ENCODE measurements at places on chromosomes 2 and 18.

GRCh38 chr2:113225263-113226259 lies 51.8 kb downstream of the PSD4 start:
- peak; percentile 94 for DNase-seq

DNA sequence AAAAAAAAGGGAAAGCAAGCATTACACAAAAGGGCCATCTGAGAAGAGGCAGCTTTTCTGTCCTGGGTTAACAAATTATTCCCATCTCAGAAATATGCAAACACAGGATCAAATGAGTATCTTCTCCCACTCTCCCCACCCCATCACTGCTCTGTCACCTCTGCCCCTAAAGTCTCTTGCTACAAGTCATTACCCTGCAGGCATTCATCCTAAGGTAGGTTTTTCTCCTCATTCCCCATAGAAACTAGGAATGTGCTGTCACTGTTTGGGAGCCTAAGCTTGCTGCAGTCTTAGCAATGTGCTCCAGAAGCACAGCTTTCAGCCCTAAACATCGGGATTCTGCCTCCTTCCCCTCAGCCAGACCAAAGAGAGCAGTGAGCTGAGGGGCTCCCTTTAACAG lies 3.6 kb downstream of the LRRTM1 start:
- DNase-seq = no peak

DNA sequence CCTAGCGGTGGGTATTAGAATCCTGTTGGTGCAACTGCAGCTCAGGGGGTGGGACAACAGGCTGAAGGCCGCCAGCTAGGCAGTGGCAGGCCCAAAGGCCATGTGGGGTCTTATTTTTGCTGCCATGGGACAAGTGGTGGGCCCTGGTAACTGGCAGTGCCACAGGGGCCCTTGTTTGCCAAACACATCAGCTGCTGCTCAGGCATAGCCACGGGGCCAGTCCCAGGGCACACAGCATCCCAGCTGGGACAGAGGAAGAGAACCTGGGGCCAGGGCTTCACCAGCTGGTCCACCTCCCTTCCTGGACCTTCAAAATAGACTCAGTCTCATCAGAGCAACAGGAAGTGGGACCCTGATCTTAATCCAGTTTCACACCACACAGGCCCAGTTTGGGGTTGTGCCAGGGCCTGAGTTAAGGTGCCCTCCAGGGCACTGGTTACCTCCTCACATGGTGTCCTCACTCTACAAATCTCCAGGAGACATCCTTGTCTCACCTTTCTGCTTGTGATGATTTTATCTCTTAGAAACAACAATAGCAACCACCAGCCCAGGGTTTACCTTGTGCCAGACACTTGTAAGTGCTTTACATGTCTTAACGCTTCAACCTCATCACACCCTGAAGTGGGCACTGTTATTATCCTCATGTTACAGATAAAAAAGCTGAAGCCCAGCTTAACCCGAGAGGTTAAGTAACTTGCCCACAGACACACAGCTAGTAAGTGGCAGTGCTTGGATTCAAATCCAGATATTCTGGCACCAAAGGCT lies 98.5 kb downstream of the GYPC start:
- no peak for DNase-seq

- DNase-seq = no peak
Observed at GRCh38 chr18:37946324-37946723, 380.7 kb upstream of the CELF4 start.

- DNase-seq = no peak
Observed at GRCh38 chr2:70711191-70711590, 56.8 kb downstream of the ADD2 start.

DNA sequence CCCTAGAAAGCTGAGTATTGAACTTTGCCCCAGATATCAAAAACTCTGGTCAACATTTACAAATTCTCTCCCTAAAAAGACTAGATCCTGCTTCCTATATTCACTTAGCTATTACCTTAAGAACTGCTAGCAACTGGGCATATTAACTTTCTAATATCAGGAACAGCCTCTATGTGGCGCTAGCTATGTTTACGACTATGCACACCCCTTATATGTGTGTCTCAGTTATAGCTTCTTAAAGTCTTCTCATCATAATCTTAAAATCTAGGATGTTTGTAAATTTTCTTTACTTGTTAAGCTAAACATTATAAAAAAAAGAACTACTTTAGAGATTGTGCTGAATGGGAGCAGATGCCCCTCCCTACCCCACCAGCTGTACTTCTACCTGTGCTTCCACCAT lies 1.7 kb upstream of the STAMBP start:
- DNase-seq = peak; percentile 53

DNA sequence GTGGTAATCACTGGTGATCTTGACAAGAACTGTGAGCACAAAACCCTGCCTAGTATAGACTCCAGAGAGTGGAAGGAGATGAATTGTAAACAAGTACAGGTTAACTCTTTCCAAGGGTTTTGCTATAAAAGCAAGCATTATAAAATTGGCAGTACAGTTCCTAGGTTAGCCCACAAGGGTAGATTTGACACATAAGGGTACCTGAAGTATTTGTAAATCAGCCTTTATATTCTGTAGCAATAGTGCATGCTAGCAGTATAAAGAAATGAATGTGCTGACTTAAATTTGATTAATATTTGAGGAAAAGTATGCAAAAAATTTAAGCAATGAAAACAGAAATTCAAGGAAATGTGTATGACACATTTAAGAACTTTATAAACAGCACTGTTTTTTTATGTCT lies 42.4 kb downstream of the SP3 start:
- no peak for DNase-seq

DNA sequence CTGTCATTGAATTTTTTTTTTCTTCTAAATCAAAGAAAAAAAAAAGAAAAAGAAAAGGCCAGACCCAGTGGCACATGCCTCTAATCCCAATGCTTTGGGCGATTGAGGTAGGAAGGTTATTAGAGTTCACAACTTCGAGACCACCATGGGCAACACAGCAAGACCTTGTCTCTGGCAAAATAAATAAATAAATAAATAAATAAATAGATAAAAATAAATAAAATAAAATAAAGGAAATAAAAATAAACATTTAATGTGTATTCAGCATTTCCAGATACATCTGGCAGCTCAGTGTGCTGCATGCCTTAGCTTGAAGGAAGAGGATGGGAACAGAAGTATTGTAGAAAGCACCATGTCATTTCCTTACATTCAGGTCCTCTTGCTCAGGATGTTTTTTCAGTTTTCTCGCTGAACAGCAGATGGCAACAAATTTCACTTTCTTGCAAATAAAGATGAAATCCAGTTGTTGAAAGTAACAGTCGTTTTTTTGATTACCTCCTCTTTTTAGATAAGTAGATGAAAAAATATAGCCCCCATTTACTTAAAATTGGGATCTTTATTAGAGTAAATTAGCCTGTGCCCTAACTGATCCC lies 25.7 kb upstream of the FAM178B start:
- peak; percentile 74 for DNase-seq

DNA sequence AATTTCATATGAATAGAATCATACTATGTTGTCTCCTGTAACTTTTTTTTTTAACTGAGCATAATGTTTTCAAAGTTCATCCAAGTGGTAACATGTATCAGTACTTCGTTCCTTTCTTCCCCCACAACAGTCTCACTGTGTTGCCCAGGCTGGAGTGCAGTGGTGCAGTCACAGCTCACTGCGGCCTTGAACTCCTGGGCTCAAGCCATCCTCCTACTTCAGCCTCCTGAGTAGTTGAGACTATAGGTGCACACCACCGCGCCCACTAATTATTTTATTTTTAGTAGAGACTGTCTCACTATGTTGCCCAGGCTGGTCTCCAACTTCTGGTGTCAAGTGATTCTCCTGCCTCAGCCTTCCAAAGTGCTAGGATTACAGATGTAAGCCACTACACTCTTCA lies 23.4 kb upstream of the TET3 start:
- DNase-seq = no peak

DNA sequence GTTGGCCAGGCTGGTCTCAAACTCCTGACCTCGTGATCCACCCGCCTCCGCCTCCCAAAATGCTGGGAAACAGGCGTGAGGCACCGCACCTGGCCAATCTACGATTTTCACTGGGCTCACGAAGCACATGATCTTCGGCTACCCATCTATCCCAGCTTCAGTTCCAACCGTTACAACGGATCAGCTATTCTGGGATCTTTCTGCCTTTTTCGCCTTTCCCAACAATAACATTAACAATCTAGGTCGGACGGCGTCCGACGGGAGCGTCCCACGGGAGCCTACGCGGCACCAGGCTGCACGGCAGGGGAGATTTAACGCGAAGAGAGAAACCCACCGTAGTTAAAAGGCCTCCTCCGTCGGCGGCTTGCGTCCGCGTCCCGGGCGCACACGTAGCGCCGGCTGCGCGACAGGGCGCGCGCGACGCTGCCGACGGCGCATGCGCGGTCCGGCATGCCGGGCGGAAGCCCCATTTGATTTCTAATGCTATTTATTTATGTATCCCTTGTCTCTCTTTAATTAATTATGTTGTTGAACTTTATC lies at the start of gene MSL3B:
Gene MSL3B (minus strand): TSS at position 394 of the 540 bp plus-strand sequence.
- peak; percentile 78 for DNase-seq

- peak; percentile 39 for DNase-seq
Observed at GRCh38 chr2:46134531-46135227, 162.5 kb upstream of the EPAS1 start.

GRCh38 chr2:204550751-204551511 lies 5.7 kb downstream of the PARD3B start:
- DNase-seq = peak; percentile 81

- no peak for DNase-seq
Observed at GRCh38 chr2:214215107-214215506, 195.7 kb upstream of the VWC2L start.

GRCh38 chr2:172373766-172374165 lies 53.6 kb upstream of the ITGA6 start:
- no peak for DNase-seq

DNA sequence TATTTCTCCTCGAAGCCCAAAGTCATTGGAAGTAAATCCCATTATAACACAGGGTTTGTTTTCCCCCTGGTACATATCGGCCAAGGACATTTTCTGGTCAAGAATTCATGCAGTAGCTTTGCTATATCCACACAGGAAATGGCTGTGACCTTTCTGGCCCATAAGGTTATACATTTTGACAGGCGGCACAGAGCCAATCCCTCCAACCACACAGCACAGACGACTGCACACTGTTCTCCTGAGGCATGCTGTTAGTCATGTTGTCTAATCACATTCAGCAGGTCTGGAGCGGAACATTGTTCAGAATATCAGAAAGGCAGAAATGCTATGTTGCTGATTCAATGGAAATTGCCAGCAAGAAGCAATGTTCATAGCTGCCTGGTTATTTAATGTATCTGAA lies 742.3 kb upstream of the SLC8A1 start:
- peak; percentile 62 for DNase-seq
